ENCODE measurements at places on chromosomes 6 and 20.

- no peaks in the 10 kb centered on the region for H3K36me3 ChIP-seq
- no peak overlapping the region for H3K4me3 ChIP-seq
- no peaks in the 10 kb centered on the region for H3K4me1 ChIP-seq
- no peak overlapping the region for H3K27ac ChIP-seq
These were observed 214.3 kb upstream of the MYLIP start for GRCh38 chr6:15914553-15914952.

GRCh38 chr20:1286267-1287024 is 20.4 kb downstream of the SNPH start:
- H3K27ac ChIP-seq: peak overlapping the region; percentile 41
- H3K4me1 ChIP-seq: peaks cover 14% of the 10 kb centered on the region
- no peaks in the 10 kb centered on the region for H3K36me3 ChIP-seq
- H3K4me3 ChIP-seq: no peak overlapping the region

DNA sequence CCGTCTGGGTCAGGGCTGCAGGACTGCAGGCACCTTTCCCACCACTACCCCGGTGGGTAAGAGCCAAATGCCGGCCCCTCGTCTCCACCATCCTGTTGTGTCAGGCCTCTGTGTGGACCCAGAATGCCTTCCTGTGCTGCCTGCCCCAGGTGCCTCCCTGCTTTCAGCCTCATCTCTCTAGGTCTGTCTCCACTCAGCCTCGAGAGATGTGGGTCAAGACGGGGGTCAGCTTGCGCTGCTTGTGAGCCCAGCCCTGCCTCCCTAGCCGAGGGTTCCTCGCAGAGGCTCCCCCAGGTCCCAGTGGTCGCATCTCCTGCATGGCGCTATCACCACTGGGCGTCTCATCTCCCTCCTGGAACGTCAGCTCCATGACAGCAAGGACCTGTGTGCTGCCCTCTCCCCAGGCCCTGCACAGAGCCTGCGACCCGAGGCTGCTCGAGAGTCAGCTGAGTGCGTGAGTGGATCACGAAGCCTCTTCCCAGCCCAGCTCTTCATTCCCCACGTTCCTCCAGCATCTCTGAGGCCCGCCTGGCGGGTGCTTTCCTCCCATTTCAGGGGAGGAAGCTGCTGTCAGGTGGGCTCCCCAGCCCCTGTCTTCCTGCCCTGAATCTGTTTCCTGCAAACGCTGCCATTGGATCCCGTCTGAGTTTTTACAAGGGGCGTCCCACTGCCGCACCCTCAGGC is 38.7 kb upstream of the ZBP1 start:
- H3K27ac ChIP-seq: no peak overlapping the region
- H3K4me3 ChIP-seq: no peak overlapping the region
- peak; percentile 20 for DNase-seq
- H3K4me1 ChIP-seq: peaks cover 8% of the 10 kb centered on the region
- no peaks in the 10 kb centered on the region for H3K36me3 ChIP-seq
- peaks cover 4% of the 10 kb centered on the region for H3K27me3 ChIP-seq

DNA sequence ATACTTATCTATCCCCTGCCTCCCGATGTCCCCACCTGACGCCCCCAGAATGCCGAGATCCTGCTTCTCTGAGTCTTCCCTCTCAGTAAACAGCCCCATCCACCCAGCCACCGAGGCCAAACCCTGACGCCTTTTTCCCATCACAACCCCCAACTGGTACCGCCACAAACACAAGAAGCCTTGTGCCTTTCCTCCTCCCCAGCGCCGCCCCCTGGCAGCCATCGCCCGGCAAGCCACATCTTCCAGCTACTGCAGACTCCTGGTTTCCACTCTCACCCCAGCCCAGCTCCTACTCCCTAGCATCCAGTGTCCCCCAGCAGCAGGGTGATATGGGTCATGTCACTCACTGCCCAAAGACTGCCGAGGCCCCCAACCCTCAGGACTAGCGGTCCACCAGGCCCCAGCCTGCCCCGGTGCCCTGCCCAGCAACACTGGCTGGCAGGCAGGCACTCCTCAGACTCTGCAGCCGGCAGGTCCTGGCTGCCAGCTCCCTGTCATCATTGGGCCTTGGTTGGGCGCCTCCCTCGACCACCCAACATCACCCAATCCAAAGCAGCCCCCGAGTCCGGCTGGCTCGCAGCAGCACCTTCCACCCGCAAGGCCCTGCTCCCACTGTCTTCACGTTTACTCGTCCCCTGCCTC is 11.2 kb downstream of the TCFL5 start:
- no peak for DNase-seq
- H3K4me1 ChIP-seq: peaks cover 17% of the 10 kb centered on the region
- H3K36me3 ChIP-seq: no peaks in the 10 kb centered on the region

- no peaks in the 10 kb centered on the region for H3K4me1 ChIP-seq
- peaks cover 2% of the 10 kb centered on the region for H3K27me3 ChIP-seq
- no peak for DNase-seq
These were observed 105.0 kb upstream of the MRPS10 start for GRCh38 chr6:42322676-42323075.

GRCh38 chr6:154123155-154123956 is 84.3 kb downstream of the OPRM1 start:
- H3K4me3 ChIP-seq: no peak overlapping the region
- H3K27me3 ChIP-seq: peaks cover 3% of the 10 kb centered on the region
- H3K4me1 ChIP-seq: peaks cover 8% of the 10 kb centered on the region

DNA sequence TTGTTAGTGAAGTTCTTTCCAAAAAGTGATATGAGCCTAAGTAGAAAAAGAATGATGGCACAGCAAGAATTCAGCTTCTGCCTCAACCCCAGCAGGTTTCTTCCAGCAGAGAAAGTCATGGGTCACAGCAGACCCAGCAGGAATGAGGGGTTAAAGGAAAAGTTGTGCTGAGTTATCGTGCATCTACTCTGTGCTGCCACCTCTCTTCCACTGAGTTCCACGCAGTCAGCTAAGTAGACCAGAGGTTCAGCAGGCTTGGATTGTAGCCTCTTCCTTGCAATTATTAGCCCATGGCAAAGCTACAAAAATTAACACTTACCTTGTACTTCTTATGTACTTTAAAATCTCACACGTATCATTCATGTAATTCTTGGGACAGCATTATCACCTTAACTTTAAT is 510.8 kb downstream of the PTPRT start:
- H3K4me1 ChIP-seq: no peaks in the 10 kb centered on the region
- no peak overlapping the region for H3K27ac ChIP-seq
- no peak overlapping the region for H3K4me3 ChIP-seq
- no peak for DNase-seq
- peaks cover 2% of the 10 kb centered on the region for H3K27me3 ChIP-seq

DNA sequence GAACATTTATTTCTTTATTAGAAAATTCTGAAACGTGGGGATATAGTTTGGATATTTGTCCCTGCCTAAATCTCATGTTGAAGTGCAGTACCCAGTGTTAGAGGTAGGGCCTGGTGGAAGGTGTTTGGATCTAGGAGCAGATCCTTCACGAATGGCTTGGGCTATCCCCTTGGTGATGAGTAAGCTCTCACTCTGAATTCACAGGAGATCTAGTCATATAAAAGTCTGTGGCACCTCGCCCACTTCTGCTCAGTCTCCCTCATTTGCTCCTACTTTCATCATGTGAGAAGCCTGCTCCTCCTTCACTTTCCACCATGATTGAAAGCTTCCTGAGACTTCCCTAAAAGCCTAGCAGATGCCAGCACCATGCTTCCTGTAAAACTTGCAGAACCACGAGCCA is 96.8 kb upstream of the GJE1 start:
- no peak overlapping the region for H3K27ac ChIP-seq
- no peaks in the 10 kb centered on the region for H3K27me3 ChIP-seq
- no peak overlapping the region for H3K4me3 ChIP-seq
- peaks cover 3% of the 10 kb centered on the region for H3K4me1 ChIP-seq
- no peak for DNase-seq

GRCh38 chr6:145071836-145072235 is 663.5 kb downstream of the EPM2A start:
- H3K27me3 ChIP-seq: peaks cover 1% of the 10 kb centered on the region
- H3K4me1 ChIP-seq: no peaks in the 10 kb centered on the region
- DNase-seq: no peak
- no peak overlapping the region for H3K27ac ChIP-seq
- no peaks in the 10 kb centered on the region for H3K36me3 ChIP-seq

DNA sequence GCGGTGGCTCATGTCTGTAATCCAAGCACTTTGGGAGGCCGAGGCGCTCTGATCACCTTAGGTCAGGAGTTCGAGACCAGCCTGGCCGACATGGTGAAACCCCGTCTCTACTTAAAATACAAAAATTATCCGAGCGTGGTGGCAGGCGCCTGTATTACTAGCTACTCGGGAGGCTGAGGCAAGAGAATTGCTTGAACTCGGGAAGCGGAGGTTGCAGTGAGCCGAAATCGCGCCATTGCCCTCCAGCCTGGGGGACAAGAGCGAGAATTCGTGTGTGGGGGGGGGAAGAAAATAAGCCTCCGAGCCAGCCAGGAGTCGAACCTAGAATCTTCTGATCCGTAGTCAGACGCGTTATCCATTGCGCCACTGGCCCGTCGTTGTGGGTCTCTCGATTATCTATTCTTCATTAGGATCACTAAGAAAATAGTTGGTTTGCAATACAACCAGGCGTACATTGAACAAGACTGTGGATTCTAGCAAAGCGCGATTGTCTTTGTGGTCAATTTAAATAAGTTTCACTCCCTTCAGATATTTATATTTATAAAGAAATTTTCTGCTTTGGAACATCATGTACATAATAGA is 33.9 kb upstream of the PRSS16 start:
- H3K36me3 ChIP-seq: no peaks in the 10 kb centered on the region
- no peak overlapping the region for H3K27ac ChIP-seq
- H3K4me3 ChIP-seq: peak overlapping the region; percentile 59
- no peaks in the 10 kb centered on the region for H3K4me1 ChIP-seq

DNA sequence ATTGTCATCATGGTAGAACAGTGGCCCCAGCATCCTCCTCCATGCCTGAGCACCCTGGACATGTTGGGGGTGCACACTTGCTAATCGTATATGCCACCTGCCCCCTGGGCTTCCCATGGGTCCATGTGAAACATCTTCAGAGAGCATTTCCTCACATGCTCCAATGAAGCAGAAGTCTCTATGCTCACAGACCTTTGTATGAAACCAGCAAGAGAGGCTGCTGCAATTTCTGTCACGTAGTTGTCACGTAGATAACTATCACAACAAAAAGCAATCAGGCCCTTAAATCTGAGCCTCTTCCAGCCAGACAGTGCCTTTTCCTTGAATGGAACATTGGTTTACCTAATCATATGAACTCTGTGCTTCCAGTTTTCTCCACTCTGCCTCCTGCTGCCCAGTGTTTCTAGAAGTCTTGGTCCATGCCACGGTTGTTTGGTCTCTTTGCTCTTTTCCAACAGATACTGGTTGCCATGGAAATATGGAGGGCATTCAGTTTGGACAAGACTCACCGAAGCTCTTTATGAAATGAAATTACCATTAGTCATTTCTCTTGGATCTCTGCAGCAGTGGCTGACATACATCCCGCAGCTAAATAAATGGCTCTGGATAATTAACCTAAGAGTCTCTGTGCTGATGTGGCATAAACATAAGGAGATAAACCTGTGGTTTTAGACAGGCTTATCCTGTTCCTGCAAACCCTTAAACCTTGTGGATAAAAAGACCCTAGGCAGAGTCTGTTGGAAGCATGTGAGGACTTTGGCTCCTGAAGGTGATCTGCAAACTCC is 172.8 kb upstream of the SYNDIG1 start:
- H3K36me3 ChIP-seq: no peaks in the 10 kb centered on the region
- no peak overlapping the region for H3K4me3 ChIP-seq
- H3K27me3 ChIP-seq: no peaks in the 10 kb centered on the region
- H3K27ac ChIP-seq: no peak overlapping the region

DNA sequence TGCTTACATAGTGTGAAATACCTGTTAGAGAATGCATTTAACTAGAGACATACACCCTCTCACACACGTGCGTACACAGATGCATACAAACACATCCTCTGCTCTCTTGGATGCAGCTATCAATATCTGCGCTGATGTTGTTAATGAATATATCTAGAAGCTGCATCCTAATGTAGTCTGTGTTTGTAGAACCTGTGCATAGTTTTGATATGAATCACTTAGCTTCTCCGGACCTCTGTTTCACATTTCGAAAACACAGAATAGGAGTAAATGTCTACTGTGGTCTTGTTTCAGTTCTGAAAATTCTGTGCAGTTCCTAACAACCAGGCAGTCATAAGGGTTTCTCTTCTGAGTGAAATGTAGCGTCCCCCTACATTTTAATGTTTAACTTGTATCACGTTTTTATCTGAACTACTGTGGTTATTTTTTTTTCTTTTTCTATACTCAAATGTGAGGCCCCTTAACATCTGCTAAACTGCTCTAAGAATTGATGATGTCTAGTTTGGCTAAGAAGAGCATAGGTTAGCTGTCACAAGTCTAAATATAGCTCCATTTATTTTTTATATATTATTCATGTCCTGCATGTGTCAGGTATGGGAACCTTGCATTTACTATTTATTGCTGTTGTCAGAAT is 254.5 kb downstream of the TMEM242 start:
- H3K4me3 ChIP-seq: no peak overlapping the region
- H3K27me3 ChIP-seq: no peaks in the 10 kb centered on the region
- DNase-seq: no peak

- no peaks in the 10 kb centered on the region for H3K27me3 ChIP-seq
- no peak overlapping the region for H3K4me3 ChIP-seq
- peaks cover 6% of the 10 kb centered on the region for H3K36me3 ChIP-seq
These were observed 18.3 kb downstream of the RNF8 start for GRCh38 chr6:37372116-37372515.

- H3K36me3 ChIP-seq: no peaks in the 10 kb centered on the region
- H3K27ac ChIP-seq: no peak overlapping the region
- H3K4me1 ChIP-seq: no peaks in the 10 kb centered on the region
- H3K4me3 ChIP-seq: no peak overlapping the region
- no peaks in the 10 kb centered on the region for H3K27me3 ChIP-seq
These were observed 74.7 kb upstream of the MAFB start for GRCh38 chr20:40763646-40764295.

DNA sequence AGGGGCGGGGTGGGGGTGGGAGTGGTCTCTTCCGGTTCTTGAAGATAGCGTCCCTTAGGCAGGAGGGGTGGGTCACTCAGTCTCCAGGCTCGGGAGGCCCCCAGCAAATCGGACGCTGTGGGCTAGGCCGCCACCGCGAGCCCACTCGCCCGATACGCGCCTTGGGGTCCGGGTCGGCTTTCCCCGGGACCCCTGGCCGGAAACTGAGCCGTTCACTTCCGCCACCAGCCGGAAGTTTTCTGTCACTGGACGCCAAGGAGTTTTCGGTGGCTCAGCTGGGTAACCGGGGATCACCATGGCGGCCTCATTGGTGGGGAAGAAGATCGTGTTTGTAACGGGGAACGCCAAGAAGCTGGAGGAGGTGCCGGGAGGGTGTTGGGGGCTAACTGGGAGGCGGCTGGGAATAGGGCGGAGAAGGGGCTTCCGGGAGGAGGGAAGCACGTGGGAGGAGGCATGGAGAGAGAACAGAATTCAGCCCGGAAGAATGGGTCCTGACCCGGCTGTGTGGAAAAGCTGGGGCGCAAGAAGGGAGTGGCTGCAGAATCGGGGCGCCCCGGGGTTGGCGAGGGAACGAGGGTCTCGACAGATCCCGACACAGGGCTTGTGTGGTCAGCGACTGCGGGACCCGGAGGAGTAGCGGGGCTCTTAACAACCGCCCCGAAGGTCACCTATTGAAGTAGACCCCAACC is at the start of gene ITPA:
Gene ITPA, plus strand, starts transcription at position 242 of the 689 bp plus-strand sequence. Its CDS starts 54 bp downstream, at position 296.
- peak; percentile 75 for DNase-seq
- no peaks in the 10 kb centered on the region for H3K27me3 ChIP-seq
- H3K4me1 ChIP-seq: peaks cover 1% of the 10 kb centered on the region
- H3K4me3 ChIP-seq: peak within 1 kb of the TSS; percentile 98

Data from glutamatergic neuron (in vitro differentiated cells).